Fibroblast of pulmonary artery (primary cell): ENCODE measurements at places on chromosomes 5 and 9.

GRCh38 chr9:134162926-134163370, 1.4 kb downstream of the RNU6ATAC start:
- no peak for DNase-seq

DNA sequence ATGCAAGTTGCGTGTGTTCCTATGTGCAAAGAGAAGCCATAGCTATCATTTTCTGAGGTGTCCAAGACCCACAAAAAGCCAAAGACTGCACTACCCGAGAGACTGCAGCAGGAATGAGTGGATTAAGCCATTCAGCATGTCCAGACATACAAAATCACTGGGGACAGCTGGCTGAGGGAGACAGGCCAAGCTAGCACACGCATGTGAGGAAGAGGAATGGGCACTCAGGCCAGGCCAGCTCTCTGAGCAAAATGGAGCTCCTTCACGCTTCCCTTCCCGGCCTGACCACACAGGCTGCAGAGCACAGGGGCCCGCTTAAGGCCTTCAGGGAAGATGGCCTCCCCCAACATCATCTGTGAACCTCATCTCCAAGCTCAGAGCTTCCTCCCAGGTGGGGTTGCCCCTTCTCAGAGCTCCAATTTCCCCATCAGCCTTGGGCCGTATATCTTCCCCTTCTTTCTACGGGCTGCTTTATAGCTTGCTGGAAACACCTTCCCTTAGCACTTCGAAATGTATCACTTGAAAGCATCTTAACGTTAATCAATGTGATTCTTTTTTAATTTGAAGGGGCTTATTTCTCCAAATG, 8.4 kb downstream of the DCANP1 start:
- DNase-seq: no peak

GRCh38 chr5:169754737-169755136, 117.7 kb downstream of the DOCK2 start:
- DNase-seq: no peak

- no peak for DNase-seq
These were observed 802 bp downstream of the APBB3 start for GRCh38 chr5:140563596-140563995.

GRCh38 chr5:106728208-106728607, 942.5 kb downstream of the EFNA5 start:
- DNase-seq: no peak

GRCh38 chr9:106956971-106957370, 94.0 kb downstream of the ZNF462 start:
- peak; percentile 36 for DNase-seq

GRCh38 chr9:135968601-135969000, 7.4 kb upstream of the UBAC1 start:
- DNase-seq: peak; percentile 56
